Ascending aorta (tissue), 2 donors: ENCODE measurements at places on chromosomes 3 and 15. TPM values are rescaled to one million over a fixed set of nuclear protein-coding genes. Genes with fewer than 3 reads are reported as not detected.

DNA sequence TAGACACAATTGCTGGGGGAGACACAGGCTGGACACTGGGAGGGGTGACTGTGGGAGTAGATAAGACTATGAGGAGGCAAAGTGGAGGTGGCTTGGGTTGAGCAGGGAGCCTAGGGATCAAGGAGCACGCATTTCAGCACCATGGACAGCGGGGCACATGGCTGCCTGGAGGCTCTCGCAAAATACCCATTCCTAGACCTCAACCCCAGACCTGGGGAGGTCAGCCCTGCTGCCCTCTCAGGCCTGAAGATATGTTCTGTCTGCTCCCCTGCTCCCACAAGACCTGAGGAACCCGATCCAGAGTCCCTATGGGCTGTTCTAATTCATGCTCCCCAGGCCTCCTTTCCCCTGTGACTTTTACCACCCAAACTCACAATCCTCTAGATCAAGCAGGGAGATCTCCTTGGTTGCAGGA, 16.0 kb upstream of the CPEB1 start:
- DNase-seq: no peak

GOLGA8S gene
- not detected for total RNA-seq

DNA sequence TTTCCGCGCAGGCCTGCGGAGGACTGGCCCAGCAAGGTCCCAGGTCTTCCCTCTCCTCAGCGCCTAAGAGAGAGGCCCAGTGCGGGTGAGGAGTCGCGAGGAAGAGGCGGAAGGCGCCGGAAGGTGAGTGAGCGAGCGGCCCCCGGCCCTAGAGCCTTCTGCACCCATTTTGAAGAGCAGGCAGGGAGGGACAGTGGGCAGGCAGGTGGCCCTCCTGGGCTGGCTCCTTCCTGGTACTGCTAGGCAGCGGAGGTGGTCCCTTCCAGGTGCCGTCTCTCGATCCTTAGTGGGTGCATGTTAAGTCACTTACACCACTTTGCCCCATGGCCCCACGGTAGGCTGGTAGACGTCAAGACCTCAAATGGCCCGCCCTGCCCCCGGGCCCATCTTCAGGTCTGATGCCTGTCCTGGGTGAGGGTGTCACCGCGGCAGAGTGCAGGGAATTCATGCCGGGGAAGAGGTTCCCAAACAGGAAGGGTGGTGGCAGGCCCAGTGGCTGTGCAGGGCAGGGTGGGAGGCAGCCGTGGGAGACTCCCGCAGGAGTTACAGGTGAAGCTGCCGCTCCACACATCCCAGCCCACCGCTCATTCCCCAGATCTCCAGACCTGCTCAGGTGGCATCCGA, 14.4 kb downstream of the PAK6 start:
- DNase-seq: no peak

AGBL1 gene
- not detected for total RNA-seq

ABHD10 gene
- total RNA-seq: 18.6 TPM

- no peak for DNase-seq
These were observed 121.5 kb downstream of the PLCL2 start for GRCh38 chr3:17006132-17006852.

GRCh38 chr3:3800685-3801493, 1.7 kb downstream of the LRRN1 start:
- DNase-seq: no peak

PATL2 gene
- not detected for total RNA-seq

GRCh38 chr15:39184701-39185390, 396.0 kb upstream of the THBS1 start:
- no peak for DNase-seq

TRPM1 gene
- not detected for total RNA-seq

DNA sequence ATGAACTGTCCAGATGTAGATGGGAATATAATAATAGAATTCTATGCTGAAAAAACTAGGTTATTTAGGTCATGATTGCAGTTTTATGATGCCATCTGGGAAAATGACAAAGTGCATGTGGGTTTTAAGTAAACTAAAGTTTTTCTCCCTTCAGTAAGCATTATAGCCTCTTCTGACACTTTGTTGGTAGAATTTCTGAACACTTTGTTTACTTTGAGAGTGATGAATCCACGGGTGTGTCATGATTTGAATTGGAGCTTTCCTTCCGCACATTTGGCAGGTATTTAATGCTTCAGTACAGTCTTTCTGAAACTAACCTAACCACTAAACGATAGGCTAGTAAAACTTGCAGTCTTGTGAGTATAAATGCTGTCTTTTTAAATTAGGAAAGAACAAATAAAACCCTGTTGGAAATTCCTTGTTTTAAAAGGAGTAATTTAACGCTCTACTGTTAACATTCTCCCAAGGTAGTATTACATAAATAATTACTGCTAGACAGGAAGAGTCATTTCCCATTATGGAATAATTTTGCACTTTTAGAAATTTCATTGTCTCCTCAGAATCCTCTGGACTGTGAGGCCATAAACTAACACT, 7.0 kb downstream of the FILIP1L start:
- DNase-seq: no peak

PGBD4 gene
- total RNA-seq: 3.5 TPM

GRCh38 chr3:78882251-78882650, 885.5 kb downstream of the ROBO1 start:
- DNase-seq: no peak

- DNase-seq: no peak
These were observed 61.2 kb downstream of the RFTN1 start for GRCh38 chr3:16452261-16452660.
